ENCODE measurements at places on chromosomes 5 and 9.

DNA sequence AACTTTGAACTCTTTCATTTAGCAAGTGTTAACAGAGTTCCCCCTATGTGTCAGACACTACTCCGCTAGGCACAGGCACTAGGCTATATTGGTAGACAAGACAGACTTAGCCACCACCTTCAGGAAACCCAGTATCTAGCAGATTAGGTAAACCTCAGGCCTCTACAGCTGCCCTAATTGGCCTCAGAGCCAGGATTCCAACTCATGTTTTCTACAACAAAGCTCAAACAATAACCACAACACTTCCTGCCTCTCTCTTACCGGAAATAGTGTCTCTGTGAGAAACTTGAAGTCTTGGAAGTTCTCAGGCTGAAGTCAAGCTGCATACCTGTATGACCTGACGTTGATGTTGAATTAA, 116.6 kb upstream of the SLC44A1 start:
- DNase-seq, result peak; percentile 44

DNA sequence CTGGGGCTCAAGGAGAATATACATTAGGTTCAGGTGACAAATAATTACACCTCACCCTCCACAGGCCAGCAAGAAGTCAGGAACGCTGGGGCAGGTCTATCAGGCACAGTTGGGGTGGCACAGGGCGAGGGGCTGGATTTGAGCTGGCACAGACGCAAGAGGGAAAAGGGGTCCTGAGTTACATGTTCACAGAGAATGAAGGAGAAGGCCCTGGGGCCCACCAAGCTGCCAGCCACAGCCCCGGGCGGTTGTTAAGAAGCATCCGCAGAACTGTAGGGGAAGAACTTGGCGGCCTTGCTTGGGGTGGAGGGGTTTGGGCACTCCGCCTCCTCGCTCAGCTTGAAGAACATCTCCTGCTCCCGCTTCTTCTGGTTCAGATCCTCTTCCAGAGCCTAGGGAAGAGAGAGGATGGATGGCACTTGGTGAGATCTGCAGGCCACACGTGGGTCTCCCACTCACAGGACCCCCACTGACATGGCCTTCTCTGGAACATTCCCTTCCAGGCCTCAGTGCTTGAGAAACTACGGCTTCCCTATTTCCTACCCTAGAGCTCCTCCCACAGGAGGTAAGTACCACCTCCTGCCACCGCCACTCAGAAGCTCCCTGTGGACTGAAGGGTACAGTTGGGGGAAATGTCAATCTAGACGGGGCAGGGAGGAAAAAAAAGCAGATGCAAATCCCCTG, 38.3 kb upstream of the FBXW11 start:
- peak; percentile 48 for DNase-seq

DNA sequence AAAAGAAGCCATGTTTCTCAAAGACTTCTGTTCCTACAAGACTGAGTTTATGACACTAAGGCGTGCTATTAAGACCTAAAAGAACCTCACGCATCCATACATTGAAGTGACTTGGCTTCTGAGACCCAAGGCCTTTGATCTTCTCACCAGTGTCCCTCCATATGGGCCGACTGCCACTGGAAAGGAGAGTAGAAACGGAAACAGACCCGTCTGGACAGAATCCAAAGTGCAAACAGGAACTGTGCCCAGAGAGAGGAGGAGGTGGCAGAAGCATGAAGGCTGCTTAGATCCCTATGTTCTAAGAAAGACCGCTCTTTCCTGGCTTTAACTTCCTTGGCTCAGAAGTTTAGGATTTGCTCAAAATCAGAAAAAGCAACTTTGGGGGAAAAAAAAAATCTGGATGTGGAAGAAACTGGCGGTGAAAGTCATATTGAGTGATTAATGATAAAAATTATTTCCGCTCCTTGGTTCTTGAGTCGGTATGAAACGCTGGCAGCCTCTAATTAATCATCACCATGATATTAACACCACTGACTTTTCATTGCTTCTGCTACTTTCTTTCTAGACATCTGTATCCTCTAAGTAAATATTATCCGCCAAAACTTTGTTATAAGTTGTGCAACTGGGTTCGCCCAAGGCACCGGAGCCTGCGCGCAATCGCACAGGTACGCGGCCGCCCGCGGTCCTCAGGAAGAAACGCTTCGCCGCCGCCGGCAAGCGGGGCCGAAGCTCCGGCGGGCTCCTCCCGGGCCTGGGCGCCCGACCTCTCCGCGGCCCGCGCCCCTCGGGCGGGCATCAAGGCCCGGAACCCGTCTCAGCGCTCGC, 726 bp downstream of the DAP start:
- DNase-seq, result peak; percentile 64

- peak; percentile 63 for DNase-seq
These were observed 170.7 kb downstream of the MAPKAP1 start for GRCh38 chr9:125536167-125536772.

DNA sequence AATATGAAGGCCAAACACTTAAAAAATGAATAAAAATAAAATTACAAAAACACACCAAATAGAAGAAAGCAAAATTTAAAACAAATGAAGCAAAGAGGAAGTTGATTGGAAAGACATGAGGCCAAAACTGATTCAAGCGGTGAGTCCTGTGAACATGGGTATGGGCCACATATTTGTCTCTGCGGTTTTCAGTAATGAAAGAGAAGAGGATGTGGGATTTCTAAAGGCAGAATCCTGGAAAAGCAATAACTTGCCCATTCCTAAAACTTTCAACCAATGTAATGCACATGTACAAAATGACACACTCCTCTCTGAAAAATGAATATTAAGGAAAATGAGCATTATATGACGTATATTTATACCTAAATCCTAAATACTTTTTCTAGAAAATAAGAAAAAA, 263.7 kb downstream of the SEMA5A start:
- DNase-seq, result no peak

DNA sequence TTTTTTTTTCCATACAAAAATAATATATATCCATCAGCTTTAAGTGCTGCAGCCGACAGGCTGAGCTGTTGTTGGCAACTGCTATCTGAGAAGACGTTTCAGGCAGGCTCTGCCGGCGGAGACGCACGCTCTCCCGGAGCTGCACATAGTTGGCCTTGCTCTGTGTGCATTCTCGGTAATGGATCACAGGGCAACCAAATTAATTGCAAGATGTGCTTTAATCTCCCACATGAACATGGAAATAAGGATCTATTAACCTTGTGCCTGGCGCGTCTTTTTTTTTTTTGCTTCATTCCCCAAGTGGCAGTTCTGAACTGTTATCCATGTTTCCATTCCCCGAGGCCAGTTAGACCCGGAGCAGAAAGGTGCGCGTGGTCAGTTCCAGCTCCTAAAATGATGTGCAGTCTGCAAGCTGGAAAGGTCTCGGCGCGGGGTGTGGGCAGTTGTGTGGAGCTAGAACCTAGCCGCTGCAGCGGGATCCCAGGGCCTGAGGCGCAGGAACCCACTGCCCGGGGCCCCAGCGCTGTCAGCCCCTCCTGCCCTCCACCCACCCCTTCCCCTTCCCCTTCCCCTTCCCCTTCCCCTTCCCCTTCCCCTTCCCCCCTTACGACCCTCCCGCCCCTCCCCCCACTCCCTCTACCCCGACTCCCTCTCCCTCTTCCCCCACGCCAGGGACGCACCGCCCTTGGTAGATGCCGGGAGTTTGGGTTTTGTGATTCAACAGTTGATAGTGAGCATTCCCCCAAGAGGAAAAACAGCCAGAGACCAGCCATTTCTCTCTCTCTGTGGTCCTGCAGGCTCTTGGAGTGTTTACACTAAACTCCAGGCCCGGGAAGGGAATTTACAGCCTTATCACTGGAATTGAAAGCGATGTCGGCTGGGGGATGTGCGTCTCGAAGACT, 137.8 kb downstream of the CEP120 start:
- peak; percentile 82 for DNase-seq

DNA sequence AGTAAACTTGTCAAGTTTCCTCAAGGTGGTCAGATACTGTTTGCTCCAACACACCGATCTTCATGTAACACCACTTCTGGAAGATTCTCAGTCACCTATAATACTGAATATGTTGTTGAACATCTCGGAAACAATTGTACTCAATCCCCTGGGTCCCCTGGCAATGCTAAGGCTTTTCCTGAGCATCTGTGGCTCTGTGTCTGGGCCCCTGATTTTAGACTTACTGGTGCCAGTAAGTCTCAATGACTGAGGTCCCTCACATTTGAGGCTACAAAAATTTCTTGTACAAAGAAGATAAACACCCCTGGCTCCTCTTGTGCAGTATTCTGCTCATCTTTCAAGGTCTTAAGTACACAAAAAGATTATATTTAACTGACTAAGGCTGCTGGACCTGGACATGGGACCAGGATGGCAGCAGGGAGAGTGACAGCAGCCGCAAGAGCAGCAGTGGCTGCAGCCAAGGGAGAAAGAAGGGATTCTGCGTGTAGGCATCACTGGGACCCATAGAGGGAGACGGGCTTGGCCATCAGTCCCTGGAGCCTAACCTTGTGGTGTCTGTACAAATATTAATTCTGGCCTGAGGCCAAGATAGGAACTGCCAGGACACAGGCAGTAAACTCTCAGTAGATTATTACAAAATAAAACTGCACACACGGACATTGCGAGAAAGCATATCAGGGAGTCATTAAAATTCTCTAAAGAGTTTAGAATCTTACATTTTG, 49.0 kb upstream of the TNPO1 start:
- peak; percentile 25 for DNase-seq

- DNase-seq, result no peak
These were observed 135.1 kb downstream of the SIL1 start for GRCh38 chr5:139062910-139063663.

GRCh38 chr5:112109331-112110007, 309.6 kb downstream of the EPB41L4A start:
- peak; percentile 90 for DNase-seq

- no peak for DNase-seq
These were observed 1.5 kb upstream of the C5orf24 start for GRCh38 chr5:134844252-134844651.

Measured in mesendoderm (in vitro differentiated cells).